ENCODE measurements at places on chromosomes 7 and 10. TPM values are rescaled to one million over a fixed set of nuclear protein-coding genes. Genes with fewer than 3 reads are reported as not detected.
A peak's percentile ranks its signal among the peaks of the same experiment; 100 is the strongest.

DNA sequence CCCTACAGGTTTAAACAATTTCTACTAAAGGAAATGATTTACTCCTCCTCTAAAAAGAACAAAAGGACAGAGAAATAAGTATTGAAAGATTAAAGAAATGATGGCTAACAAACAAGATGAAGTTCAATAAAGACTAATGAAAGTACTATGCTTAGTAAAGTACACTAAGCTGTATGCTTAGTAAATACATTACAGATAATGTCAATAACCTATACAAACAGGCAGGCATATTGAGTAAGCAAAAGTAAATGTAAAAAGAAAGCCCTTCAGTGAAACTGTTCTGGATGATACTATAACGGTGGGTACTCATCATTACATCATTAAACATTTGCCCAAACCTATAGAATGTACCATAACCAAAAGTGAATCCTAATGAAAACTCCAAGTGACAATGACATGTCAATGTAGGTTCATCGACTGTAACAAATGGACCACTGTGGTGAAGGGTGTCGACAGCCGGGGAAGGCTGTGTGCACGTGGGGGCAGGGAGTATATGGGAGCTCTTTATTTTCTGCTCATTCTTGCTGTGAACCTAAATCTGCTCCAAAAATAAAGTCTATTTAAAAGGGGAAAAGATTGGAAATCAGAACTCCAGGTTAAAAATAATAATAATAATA lies 34.0 kb downstream of the CYTH3 start:
- H3K4me3 ChIP-seq = no peak overlapping the region
- H3K36me3 ChIP-seq = no peaks in the 10 kb centered on the region
- no peaks in the 10 kb centered on the region for H3K27me3 ChIP-seq
- no peaks in the 10 kb centered on the region for H3K4me1 ChIP-seq
- no peak overlapping the region for H3K27ac ChIP-seq
- no peak for DNase-seq

GRCh38 chr10:100522945-100523344 lies 3.3 kb upstream of the SEC31B start:
- peaks cover 4% of the 10 kb centered on the region for H3K4me1 ChIP-seq
- H3K4me3 ChIP-seq = no peak overlapping the region
- DNase-seq = no peak
- H3K27ac ChIP-seq = no peak overlapping the region
- H3K36me3 ChIP-seq = peaks cover 53% of the 10 kb centered on the region

- no peak for DNase-seq
- peak overlapping the region; percentile 37 for H3K4me3 ChIP-seq
- peaks cover 3% of the 10 kb centered on the region for H3K36me3 ChIP-seq
- H3K27ac ChIP-seq = peak overlapping the region; percentile 52
These were observed 57.8 kb downstream of the PALD1 start for GRCh38 chr10:70536196-70536861.

PDE1C gene
- total RNA-seq = 0.29 TPM

C10orf71 gene
- total RNA-seq = 0.07 TPM

Data from endodermal cell (in vitro differentiated cells).